Non-pigmented ciliary epithelial cell (primary cell): ENCODE measurements at places on chromosomes 2 and 18.

GRCh38 chr2:59572227-59572626 lies 981.2 kb downstream of the BCL11A start:
- no peak for DNase-seq

- no peak for DNase-seq
Measured at GRCh38 chr2:231988179-231988866, 26.8 kb downstream of the DIS3L2 start.

- DNase-seq, result no peak
Measured at GRCh38 chr2:6885551-6885950, 8.0 kb downstream of the RSAD2 start.

DNA sequence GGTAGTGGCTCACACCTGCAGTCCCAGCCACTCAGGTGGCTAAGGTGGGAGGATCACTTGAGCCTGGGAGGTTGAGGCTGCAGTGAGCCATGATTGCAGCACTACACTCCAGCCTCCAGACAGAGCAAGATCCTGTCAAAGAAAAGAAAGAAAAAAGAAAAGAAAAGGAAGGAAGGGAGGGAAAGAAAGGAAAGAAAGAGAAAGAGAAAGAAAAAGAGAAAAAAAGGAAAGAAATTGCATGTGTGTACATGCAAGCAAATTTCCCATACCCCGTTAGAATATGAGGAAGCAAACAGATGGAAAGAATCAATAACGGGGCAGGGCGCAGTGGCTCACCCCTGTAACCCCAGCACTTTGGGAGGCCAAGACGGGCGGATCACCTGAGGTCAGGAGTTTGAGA lies 17.9 kb downstream of the TMEM127 start:
- no peak for DNase-seq

DNA sequence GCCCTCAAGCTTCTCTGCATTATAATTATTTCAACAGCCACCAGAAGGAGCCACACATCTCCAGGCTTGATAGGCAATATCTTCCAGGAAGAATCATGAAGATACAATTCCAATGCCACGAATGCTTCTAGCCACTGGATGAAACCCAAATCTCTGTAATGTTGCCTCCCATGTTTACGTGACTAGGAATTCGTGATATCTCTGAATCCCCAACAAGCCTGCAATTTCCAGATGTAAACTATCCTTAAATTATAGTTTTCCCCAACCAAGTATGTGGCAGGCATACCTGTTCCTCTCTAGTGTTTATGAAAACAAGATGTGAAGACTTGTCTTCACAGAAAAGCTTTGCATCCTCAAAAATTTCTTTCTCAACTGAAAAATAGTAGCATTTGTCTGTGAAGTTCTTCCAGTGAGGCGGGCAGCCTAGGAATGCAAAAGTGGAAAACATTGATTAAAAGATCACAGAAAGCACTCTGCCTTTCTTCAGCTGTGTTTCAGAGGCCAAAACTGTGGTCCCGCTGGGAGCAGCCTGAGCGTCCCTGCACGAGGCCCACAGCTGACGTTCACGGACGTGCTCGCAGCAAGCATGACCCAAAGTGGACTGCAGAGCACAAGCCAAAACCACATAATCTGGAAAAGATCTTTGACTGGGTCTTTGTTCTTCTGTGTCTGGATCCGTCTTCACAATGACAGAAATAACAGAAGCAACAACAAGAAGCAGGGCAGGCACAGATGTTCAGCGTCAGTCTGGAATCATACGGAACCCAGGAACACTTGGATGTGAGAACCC lies 65.1 kb upstream of the THOC1 start:
- DNase-seq, result no peak

GRCh38 chr2:56217106-56217505 lies 33.3 kb downstream of the CCDC85A start:
- DNase-seq, result no peak

GRCh38 chr18:58831606-58832005 lies 33.1 kb upstream of the ZNF532 start:
- no peak for DNase-seq

DNA sequence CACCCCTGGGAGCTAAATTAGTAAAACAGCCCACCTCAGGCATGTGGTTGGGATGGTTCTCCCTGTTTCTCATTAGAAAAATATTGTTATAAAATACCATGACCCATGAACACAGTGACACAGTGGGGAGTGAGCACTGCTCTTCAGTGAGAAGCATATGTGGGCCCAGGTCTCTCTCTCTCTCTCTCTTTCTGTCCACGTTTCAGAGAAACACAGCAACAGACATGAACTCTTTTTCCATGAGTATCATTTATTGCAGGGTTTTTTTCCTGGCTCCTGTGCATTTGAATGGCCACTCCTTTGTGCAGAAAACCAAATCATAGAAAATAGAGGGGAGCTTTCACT lies 41.2 kb downstream of the CYRIA start:
- no peak for DNase-seq

DNA sequence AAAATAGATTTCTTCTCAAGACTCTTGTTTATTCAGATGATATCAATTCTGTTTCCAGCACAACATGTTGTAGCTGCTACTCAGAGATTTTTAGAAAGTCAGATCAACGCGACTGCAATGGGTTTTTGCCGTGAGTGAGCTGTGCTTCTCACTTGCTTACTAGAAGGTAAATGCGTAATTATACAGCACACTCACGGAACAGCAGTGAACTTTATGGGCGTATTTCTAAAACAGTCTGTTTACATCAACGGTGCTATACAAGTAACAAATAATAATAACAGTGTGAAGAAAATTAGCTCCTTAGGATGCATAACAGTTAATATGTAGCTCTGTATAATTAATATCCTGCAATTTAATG lies 533.6 kb downstream of the RNF144A start:
- no peak for DNase-seq

DNA sequence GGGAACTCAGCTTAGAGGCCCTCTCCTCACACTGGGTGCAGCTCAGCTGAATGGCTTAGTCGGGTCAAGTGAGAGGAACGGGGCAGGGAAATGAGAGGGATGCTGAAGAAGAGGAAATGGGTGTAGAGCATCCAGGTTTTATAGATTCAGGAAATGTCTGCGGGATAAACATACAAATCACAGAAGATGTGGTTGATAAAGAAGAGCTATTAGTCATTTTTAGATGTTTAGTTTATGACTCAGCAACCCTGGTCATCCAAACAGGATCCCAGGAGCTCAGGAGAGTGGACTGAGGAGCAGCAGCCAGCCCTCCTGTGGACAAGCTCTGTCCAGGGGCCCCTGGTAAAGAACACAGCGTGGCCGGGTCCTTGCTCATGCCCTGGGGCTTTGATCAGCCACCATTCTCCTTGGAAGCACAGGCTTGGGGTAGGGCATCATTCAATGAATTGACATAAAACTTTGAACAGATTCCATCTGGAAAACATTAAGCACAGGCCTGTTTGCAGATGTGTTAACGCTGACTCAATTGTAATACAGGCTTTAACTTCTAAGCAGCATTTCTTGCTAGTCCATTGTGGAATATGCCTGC lies 83.0 kb downstream of the NPAS2 start:
- DNase-seq, result peak; percentile 93

- no peak for DNase-seq
Measured at GRCh38 chr18:23105581-23106219, 29.6 kb upstream of the CABLES1 start.

- no peak for DNase-seq
Measured at GRCh38 chr2:239308661-239309397, 92.0 kb downstream of the HDAC4 start.

- DNase-seq, result no peak
Measured at GRCh38 chr18:58125183-58125582, 81.2 kb downstream of the NEDD4L start.

DNA sequence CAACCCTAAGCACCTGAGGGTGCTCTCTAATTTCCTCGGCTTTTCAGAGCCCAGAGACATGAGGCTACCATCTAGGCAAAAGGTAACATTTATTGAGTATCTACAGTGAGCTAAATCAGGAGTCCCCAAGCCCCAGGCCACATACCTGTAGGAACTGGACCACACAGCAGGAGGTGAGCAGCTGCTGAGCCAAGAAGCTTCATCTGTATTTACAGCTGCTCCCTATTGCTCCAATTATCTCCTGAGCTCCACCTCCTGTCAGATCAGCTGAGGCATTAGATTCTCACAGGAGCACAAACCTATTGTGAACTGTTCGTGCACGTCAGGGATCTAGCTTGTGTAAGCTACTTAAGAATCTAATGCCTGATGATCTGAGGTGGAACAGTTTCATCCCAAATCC lies 70.2 kb downstream of the RND3 start:
- no peak for DNase-seq

- no peak for DNase-seq
Measured at GRCh38 chr18:55610506-55610905, 22.5 kb upstream of the TCF4 start.

DNA sequence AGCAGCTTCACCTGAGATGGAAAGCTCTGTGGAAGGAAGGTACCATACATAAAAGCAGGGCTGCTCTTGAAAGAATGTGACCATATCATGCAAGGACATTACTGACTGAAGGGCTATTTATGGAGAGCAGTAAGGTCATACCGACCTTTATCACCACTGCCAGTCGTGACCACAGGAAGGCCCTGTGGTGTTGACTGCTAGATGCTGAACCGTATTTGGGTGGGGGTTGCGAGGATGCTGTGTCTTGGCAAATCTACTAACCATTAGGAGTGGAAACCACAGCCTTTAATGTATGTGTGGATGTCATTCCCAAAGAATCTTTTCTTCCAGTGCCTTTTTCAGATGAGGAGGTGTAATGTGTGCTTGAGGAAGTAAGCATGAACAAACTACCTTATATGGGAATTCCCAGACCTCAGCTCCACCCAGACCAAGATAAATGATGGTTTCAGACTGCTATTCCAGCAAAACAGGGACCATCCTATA lies 60.8 kb downstream of the LIMS1 start:
- DNase-seq, result peak; percentile 97

GRCh38 chr2:128313091-128313836 lies 5.4 kb downstream of the HS6ST1 start:
- DNase-seq, result no peak

DNA sequence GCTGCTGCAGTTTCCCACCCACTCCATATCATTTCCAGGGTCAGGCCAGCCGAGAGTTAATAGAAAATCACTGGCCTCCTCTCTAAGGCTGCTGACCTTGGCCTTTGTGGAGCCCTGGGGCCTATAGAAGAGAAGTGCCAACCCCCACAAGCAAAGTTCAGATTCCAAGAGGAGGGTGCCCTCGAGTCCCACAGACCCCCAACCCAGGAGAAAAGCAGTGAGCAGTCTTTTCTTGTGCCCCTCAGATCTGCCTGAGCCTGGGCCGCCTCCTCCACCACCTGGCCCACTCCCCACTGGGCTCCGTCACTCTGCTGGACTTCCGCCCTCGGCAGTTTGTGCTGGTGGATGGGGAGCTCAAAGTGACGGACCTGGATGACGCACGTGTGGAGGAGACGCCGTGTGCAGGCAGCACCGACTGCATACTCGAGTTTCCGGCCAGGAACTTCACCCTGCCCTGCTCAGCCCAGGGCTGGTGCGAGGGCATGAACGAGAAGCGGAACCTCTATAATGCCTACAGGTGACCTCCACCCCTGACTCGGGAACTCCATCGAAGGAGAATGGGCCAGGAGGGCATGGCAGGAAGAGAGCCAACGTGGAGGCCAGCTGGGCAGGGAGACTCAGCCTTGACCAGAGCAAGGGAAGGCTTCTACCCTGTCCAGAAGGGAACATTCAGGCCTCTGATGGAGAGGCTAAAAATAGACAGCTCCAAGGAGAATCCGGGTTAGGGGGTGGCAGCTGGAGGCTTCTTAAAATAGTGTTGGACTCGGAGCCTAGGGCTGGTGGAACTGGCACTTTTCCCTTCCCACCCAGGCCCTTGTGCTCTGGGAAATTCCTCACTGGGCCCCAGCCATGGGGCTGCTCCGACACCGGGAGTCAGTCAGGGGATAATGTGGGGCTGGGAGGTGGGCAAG lies 6.2 kb downstream of the PKDCC start:
- no peak for DNase-seq

- no peak for DNase-seq
Measured at GRCh38 chr2:177031438-177032180, 181.0 kb upstream of the HNRNPA3 start.

- no peak for DNase-seq
Measured at GRCh38 chr2:240390091-240391073, 45.1 kb upstream of the GPC1 start.

DNA sequence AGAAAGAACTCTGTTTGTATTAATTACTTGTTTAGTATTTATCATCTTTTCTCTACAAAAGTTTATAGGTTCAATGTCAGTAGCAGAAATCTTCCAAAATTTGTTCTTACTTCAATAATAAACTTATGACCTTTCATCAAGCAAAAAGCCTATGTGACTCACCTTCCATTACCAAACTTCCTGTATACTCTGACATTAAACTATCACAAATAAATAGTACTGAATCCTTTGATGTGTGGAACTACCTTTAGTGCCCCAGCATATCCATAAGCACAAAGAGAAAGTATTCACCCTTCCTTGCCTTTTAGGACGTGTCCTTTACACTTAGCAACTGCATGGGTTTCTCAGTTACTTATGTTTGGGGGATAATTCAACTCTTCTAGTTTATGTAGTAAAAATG lies 166.0 kb downstream of the EHBP1 start:
- no peak for DNase-seq

DNA sequence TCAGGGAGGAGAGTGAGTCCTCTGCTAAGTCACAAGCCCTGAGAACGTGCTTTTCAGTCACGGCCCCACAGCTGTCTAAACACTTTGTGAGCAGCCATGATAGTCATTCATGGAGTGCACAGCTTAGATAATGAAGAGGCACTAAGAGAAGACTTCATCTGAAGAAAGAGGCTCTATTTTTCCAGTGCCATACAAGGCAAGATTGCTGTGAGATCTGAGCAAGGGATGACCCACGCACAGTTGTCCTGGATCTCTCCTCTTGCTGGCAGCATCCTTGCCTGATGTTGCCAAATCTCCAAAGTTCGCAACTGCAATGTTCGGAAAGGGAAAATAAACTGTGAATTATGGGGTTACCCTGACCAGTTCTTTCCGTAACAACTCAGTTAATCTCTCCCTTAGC lies 418.7 kb downstream of the MEIS1 start:
- no peak for DNase-seq

DNA sequence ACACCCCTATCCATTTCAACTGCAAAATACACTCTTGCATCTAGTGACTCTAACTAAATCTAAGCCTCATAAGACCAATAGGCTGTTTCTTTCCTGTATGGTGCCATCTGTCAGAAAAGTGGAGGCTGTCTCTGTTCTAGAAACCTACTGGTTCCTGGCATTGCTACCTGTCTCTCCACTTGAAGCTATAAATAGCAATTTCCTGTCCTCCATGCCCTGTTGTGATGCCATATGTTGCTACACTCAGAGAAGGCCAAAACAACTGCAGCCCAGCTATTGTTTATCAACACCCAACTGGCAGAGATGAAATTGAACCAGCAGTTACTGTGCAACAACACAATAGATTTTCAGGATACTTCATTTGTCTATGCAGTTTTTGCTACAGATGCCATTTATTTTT lies 1355.1 kb upstream of the SLC39A10 start:
- DNase-seq, result no peak

DNA sequence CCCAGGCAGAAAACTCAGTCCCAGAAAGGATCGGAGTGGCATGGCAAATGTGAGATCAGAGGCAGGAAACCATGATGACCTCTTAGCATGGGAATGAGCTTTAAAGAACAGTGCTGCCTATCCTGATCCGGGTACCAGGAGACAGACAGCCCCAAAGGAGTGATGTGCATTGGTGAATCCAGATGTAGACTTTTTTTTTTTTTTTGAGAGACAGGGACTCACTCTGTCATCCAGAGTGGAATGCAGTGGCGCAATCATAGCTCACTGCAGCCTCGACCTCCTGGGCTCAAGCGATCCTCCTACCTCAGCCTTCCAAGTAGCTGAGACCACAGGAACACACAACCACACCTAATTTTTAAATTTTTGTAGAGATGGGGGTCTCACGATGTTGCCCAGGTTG lies 122.7 kb downstream of the VAPA start:
- no peak for DNase-seq
